Stimulated activated CD8-positive, alpha-beta memory T cell treated with anti-CD3 and anti-CD28 coated beads, Interleukin-7, amount 100 ng/mL, for 48 hours (primary cell): ENCODE measurements at places on chromosomes 6 and 20.

DNA sequence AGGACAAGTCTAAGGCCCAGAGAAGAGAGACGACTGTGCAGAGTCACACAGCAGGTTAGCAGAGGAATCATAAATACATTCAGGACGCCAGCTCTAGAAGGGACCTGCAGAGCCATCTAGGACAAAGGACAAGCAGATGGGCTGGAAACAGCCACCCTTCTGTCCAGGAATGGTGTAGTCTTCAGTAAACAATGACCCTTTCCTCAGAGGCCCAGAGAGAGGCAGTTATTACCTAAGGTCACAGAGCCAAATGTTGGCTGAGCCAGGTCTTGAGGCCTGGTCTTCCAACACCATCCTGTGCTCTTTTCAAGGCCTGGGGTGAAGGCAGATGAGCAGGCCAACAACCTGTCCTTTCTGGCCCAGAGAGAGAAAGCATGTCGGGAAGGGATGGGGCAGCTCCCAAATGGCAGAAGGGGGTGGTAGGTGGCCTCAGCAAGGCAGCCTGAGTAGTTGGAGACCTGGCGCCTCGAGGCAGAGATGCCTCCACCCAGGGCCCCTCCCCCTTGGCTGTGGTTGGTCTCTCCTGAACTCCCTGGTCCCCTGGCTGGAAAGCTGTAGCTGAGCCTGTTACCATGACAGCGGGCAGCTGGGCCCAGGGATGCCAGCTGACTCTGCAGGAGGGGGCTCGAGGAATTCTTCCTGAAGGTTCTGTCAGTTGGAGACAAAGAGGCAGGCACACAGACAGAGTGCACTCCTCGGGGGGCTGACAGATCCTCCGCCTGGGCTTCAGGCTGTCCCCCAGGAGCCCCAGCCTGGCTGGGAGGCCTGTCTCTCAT lies 24.8 kb downstream of the EPB41L1 start:
- DNase-seq: no peak

GRCh38 chr6:168419569-168419968 lies 21.4 kb upstream of the SMOC2 start:
- DNase-seq: no peak

DNA sequence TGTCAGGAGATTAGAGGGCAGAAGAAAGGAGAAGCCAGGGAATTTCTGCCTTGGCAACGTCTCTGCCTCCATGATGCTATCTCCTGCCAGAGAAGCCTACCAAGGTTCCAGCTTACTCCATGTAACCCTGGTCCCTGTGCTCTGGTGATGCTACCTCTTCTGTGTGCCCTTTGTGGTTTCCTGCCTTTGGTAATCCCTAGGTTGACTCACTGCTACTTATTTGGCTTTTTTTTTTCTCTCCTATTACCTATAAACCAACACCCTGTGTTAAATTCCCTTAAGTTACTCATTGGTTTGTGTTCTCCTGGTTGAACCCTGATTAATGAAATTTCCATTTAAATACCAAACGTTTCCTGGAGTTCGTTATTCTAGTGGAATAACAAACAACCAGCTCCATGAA lies 527.8 kb upstream of the FLRT3 start:
- DNase-seq: no peak

DNA sequence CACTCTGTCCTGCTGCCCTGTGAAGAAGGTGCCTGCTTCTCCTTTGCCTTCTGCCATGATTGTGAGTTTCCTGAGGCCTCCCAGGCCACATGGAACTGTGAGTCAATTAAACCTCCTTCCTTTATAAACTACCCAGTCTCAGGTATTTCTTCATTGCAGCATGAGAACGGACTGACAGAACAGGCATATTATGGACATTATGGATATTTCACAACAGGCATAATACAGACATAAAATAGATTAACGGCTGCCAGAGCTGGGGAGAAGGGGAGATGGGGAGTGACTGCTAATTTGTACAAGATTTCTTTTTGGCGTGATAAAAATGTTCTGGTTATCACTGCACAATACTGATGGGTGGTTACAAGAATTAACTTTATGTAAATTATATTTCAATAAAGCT lies 29.4 kb downstream of the TRPC4AP start:
- DNase-seq: no peak

DNA sequence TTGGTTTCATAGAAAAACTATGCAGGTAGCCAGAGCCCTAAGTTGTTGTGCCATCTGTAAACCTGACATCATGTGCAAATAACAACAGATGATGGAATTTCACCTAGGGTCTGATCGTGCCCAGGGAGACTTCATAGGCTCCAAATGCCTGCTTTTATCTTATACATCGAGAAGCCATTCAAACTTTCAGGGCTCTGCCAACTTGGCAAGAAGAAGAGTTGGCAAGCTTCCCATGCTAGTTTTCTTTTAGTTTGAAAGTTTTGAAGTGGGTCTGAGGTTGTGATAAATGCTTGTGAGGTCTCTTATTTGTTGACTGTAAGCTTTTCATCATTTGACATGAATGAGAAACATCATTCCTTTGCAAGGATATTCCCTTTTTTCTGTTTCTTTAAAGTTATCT lies 175.4 kb upstream of the FLRT3 start:
- no peak for DNase-seq

- DNase-seq: no peak
Observed at GRCh38 chr6:35477028-35477427, 8.8 kb downstream of the RPL10A start.

- DNase-seq: no peak
Observed at GRCh38 chr20:32450484-32451061, 92.4 kb downstream of the ASXL1 start.

GRCh38 chr6:147023581-147023980 lies 180.6 kb upstream of the STXBP5 start:
- no peak for DNase-seq

- no peak for DNase-seq
Observed at GRCh38 chr6:40432982-40433381, 154.2 kb downstream of the LRFN2 start.

GRCh38 chr6:144500892-144501291 lies 215.8 kb downstream of the UTRN start:
- DNase-seq: no peak
